ENCODE measurements at places on chromosomes 5 and 9.

- no peak for DNase-seq
These were observed 132.9 kb downstream of the ADAMTSL1 start for GRCh38 chr9:18606846-18607245.

- peak; percentile 29 for DNase-seq
These were observed 77.2 kb upstream of the NEK6 start for GRCh38 chr9:124180557-124180956.

DNA sequence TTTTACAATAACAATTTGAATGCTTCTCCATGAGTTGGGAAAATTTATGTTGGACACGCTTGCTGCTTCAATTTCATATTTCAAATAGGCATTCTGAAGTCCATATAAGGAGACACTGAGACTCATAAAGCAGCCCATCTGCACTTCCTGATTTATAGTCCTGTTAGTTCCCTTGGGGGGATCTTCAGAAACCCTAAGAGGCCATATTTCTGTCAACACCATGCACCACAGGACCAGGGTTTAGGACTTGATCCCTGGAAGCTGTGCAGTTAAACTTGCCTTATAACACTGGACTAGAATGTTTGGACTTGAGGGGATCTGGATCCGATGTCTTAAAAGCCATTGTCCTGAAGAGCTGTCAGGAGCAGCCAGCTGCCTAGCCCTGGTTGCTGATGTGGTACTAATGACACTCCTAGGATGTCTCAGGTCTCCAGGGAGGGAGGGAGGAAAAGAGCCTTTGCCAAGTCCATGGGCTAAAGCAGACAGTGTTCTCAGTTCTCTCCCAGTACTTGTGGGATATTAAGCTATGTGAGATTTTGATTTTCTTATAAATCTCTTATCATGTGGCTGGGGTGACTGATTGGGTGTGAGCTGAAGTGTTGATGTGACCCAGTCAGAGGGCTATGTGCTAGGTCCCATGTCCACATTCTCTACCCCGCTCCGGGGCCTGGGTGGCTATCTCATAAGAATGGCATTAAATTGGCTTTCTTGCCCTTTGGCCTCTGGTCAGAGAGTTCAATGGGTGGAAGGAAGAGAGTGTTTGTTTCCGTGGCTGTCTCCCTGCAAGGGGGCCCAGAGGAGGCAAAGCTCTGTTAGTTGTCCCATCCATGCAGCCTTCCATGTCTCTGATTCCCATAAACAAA is 399.8 kb downstream of the OSTF1 start:
- DNase-seq, result no peak

DNA sequence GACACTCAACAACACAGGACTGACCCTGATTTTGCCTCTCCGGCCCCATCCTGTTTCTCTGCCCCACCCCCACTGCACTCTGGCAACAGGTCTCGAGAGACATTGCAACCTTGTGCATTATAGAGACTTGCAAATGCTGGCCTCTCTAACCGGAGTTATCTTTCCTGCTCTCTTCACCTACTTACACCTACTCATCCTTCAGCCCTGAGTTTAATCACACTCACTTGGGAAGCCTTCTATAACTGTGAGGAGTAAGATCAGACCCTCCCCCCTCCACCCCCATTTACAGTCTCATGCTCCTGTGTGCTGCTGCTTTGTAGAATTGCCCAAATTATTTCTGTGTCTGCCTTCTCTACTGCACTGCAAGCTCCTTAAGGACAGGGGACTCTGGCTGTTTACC is 42.8 kb downstream of the WWC1 start:
- DNase-seq, result no peak

- no peak for DNase-seq
These were observed 143.0 kb upstream of the PRLR start for GRCh38 chr5:35373249-35373648.

DNA sequence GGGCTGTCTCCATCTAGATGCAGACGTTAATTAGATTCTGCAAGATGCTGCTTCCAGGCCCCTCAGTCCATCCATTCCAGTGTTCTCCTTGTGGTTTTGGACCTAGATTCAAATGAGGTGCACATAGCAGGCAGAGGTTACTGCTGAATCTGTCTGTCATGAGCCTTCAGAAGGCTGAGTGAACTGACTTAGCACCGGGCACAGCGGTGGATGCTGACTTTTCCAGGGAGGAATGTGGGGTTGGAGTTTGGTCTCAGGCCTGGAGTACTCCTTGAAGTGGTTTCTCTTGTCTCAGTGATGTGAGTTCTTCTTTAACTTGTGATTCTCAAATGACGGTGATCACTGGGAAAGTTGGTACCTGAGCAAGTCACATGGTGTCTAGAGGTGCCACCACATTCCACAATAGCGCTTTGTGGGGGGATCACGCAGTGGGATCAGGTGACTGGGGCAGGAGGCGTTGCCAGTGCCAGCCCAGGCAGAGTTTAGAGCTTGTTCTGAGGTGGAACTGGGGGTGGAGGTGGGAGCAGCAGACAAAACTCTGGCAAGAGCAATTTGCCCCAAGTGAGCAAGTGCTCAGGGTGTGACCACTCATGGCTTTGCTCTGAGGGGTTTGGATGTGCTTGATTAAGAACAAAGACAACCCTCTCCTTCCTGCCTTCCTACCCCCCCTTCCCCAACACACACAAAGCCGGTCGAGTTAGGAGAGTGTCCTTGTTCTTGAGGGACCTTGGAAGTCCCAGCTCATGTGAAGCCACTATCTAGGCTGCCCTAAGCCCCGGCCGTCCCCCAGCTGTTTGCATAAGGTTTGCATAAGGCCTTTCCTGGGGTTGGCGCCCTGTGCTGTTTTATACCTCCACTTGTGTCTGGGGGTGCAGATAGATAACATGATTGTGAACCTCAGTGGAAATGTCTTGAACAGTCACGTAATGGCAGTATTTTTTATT is 25.1 kb downstream of the JADE2 start:
- no peak for DNase-seq

- DNase-seq, result no peak
These were observed 129.4 kb downstream of the C9orf50 start for GRCh38 chr9:129491487-129491855.

GRCh38 chr9:104850786-104851545 is 77.0 kb downstream of the ABCA1 start:
- DNase-seq, result no peak

- DNase-seq, result no peak
These were observed 42.7 kb upstream of the AKNA start for GRCh38 chr9:114430457-114430856.

- DNase-seq, result no peak
These were observed at the start of gene IL7R for GRCh38 chr5:35856765-35857351. IL7R (plus strand) TSS chr5:35856891; CDS start chr5:35856978, 87 bp downstream.

DNA sequence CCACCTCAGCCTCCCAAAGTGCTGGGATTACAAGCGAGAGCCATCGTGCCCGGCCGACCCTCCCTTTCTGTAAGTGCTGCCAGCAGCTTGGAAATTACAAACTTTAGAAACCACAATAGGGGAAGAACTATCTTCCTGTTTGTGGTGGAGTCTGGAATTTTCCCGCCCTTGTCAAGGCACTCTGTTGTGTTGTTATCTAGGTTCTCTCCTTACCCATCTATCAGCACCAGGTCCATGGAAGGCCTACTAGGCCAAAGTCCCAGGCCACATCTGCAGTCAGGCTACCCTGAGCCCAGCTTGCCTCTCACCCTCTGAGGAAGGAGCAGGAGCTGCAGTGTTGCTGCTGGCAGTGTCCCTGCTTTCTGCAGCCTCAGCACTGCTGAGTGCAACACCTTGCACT is 214.9 kb downstream of the MCTP1 start:
- DNase-seq, result no peak

DNA sequence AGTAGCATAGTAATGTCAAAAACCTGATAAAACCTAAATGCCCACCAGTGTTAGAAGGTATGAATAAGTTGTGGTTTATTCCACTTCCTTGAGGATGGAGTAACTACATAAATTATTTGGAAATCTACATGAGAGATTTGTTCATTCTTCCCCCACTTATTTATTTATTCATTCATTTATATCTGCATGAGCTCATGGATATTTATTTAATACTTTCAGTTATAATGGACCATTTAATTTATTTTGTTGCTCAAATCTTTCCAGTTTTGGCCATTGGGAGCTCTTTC is 223.8 kb upstream of the S1PR3 start:
- DNase-seq, result no peak

DNA sequence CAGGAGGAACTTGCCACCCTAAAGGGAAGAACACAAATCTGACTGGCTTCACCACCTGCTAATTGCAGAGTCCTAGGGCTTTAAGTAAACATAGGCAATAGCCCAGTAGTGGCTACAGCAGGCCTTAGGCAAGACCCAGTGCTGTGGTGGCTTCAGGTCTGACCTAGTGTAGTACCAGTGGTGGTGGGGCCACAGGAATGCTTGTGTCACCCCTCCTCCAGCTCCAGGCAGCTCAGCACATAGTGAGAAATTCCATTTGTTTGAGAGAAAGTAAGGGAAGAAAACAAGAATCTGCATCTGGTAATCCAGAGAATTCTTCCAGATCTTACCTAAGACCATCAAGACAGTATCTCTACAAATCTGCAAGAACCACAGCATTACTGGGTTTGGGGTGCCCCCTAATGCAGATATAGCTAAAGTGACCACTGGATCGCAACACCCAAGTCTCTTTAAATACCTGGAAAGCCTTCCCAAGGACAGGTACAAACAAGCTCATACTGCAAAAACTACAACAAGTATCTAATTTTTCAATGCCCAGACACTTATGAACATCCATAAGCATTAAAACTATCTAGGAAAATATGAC is 102.6 kb upstream of the TRPM3 start:
- no peak for DNase-seq
